ENCODE measurements at places on chromosomes 11 and 22.

- DNase-seq = peak; percentile 23
Measured at GRCh38 chr11:64100782-64101353, 65.0 kb downstream of the MACROD1 start.

- peak; percentile 29 for DNase-seq
Measured at GRCh38 chr22:35761037-35761436, 43.4 kb downstream of the APOL5 start.

DNA sequence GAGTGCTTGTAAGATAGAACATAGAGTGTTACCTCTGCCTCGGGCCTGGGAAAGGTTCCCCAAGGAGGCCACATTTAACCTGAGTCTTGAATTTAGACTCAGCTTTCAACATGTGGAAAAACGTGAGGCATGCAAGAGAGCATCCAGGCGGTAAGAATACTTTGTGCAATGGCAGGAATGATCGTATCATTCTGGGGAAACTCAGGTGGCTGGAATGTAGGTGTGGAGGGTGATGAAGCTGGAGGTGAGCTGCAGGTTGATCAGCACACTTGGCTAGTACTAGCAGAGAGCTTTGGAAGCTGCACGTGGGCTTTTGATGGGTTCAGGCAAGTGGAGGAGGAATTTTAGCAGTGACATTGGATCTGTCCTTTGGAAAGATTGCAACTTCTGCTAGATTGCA is 270.3 kb upstream of the RAG2 start:
- DNase-seq = no peak

- no peak for DNase-seq
Measured at GRCh38 chr11:31419669-31420068, 50.0 kb downstream of the DNAJC24 start.

DNA sequence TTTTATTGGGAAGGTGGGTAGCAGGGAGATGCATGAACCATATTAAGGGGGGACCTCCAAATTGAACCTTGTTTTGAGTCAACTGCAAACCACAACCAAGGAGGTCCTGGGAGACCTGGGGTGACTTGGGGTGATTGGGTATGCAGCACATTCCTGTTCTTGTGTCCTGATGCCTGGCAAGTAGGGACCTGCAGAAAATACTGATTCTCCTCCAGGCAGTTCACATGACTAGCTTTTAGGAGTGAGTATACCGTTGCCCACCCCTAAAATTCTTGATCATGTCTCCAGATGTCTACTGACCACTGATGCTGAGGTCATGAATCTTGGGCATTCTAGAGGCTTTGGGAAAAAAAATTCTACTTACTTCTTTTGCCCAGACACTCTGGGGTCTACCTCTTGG is 6.3 kb downstream of the EHF start:
- no peak for DNase-seq

DNA sequence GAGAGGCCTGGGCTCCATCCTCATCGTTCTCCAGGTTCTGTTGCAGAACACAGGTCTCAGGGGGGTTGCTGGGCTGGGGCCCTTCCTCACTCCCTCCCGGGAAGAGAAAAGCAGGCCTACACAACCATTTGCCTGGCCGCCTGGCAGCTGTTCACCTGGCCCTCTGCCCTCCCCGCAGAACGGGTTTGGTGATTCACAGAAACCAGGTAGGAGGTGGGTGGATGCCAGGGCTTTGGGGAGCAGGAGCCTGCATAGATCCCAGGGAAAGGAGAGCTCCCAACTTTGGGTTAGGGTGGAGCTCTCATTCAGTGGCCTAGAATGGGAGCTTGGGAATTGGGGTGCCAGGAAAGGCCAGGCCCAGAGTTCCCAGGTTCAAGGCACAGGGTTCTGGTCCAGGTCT is 995 bp downstream of the TMEM134 start:
- no peak for DNase-seq

DNA sequence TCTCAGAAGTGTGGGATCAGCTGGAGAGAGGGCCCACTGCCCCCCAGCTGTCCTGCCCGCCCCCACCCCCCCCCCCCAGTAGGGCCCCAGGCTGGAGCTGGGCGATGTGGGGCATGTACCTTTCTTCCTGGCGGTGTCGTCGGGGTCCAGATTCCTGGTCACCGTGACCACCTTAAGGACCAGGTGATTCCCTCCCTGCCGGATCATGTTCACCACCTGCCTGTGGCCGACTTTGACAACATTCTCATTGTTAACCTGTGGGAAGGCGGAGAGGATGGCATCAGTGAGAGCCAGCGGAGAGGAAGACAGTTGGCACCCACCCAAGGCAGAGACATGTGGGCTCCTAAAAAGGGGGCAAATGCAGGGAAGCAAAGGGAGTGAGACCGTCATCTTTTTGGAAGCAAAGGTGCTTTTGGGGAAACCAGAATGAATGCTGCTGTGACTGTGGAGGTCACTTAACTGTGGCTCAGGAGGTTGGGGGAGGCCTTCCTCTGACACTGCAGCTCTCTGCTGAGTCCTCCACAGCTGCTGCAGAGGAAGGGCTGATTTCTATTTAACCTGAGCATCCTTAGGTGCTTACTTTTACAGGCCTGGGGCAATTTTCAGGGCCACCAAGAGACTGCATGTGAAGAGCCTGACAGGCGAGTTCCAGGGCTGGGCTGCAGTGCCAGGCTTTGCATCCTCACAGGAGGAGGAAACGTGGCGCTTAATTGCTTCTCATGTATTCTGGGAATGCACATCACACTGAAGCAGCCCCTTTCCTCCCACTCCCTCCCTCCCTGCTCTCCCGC is 104.5 kb downstream of the CTTN start:
- no peak for DNase-seq

- peak; percentile 62 for DNase-seq
Measured at GRCh38 chr11:106311531-106312230, 234.2 kb downstream of the AASDHPPT start.

GRCh38 chr11:67279589-67280340 is 9.3 kb upstream of the ANKRD13D start:
- no peak for DNase-seq

DNA sequence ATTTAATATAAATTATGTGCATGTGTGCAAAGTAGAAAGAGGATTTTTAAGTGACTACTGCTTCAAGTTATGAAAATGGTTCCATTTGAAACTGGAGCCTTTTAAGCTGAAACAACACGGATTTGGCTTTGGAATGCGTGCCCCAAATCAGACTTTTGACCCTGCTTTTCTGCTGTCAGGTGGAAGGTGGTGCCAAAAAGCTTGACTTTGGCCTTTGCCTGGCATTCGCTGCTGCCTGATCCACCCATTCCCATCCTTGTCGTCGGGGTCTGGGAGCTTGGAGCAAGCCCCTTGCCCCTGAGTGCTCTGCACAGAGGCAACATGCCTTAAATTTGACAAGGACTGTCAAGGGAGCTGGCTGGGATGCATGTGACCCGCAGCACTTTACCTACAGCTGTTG is 335.3 kb upstream of the SYN3 start:
- no peak for DNase-seq

DNA sequence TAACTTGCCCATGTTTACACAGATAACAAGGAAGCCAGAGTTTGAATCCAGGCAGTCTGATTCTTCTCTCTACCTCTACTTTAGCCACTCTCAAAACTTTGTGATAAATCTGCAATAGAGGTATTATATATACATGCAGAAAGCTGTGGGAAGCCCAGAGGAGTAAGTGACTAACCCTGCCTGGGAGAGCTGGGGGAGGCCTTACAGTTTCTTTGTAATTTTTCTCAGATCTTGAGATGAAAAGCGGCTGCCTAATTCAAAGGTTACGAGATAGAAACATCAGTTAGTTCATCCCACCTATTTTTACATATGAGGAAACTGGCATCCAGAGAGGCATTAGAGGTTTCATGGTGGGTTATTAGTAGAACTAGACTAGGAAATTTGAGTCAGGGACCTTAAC is 4.9 kb downstream of the STIM1 start:
- no peak for DNase-seq

- DNase-seq = peak; percentile 43
Measured at GRCh38 chr11:30786256-30787110, 200.3 kb upstream of the MPPED2 start.

DNA sequence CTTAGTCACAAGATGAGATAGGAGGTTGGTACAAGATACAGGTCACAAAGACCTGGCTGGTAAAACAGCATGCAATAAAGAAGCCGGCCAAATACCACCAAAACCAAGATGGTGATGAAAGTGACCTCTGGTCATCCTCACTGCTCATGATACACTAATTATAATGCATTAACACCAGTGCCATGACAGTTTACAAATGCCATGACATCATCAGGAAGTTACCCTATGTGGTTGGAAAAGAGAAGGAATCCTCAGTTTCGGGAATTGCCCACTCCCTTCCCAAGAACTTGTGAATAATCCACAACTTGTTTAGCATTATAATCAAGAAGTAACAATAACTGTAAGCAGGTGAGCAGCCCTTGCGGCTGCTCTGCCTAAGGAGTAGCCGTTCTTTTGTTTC is 408.5 kb upstream of the RAG2 start:
- no peak for DNase-seq

- DNase-seq = peak; percentile 77
Measured at GRCh38 chr11:122633219-122633829, 22.2 kb upstream of the UBASH3B start.

DNA sequence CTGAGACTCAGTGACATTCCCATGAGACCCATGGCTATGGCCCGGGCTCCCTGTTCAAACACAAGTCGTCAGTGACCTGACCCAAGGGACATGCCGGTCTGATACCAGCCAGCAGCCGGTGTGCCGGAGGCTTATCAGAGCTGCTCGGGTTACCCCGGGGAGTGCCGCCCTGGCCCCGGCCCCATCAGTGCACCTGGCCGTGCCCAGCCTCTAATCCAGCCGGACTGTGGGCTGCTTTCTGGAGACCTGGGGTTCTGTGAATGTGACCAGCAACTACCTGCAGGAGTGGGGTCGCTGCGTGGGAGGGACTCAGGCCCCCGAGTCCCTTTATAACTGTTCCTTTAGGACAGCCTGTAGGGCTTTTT is 52.7 kb downstream of the LINC01488 start:
- DNase-seq = no peak

DNA sequence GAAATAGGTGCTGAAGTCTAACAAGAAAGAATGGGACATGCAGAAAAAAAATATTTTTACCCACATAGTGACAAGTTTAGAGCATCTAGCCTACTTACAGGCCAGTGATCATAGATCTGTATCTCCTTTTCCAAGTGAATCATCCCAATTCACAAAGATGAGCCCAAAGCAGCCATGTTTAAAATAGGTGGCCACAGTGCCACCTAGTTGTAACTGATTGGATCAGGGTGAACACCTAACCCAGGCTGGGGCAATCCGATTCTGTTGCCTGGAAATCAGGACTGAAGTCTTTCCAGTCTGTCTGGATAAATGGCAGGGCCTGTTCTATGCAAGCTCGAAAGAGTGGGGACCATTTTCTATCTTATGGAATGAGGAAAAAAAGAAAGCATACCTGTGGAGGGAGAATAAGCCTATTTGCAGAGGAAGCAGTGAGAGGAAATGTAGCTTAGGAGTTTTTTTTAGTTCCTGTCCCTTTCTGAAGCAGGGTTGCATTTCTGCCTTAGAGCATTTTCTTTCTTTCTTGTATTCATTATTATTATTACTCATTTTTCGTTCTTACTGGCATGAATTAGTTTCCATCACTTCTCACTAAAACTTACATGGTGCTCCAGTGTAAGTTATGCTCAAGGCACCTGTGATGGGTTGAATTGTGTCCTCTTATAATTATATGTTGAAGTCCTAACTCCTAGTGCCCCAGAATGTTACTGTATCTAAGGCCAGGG is 113.2 kb upstream of the RAG2 start:
- no peak for DNase-seq

DNA sequence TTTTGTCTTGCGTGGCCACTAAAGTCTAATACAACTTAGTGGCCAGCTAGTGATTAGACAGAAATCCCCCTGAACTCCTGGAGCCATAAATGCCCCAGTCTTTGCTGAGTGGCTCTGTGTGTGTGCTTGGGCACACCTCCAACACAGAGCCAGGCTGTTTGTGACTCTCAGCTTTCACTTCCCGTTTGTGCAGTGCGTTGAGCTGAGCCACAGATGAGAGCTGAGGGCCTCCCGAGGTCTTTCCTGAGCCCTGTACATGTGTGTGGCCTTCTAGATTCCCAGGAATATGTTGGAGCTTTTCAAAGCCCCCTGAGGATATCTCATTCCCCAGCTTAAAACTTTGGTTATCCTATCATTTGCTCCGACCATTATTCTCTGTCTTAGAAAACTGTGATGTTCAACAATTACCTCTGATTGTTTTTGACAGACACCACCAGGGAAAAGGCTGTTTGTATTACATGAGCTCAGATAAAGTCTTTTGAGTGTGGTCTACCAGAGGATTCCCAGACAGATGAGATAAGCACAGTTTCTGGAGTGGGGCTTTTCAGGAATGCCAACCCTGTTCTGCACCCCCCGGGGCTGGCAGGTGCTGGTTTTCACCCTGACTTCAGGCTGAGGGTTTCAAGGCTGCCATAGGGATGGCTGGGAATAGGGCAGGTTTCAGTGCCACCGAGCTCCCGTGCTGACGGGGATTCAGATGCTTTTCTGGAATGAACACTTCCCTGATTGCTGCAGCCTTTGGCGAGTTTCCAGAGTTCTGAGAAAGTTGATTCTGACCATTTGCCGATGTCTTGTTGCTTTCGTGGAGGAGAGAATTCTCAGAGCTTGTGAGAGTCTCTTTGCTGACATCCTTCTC is 23.8 kb downstream of the IGHMBP2 start:
- no peak for DNase-seq

- peak; percentile 95 for DNase-seq
Measured at GRCh38 chr11:126332221-126332711, 23.2 kb upstream of the ST3GAL4 start.

GRCh38 chr11:64357904-64358535 is 942 bp upstream of the RPS6KA4 start:
- DNase-seq = no peak

GRCh38 chr11:111502611-111503010 is 9.6 kb downstream of the BTG4 start:
- no peak for DNase-seq

GRCh38 chr11:45795379-45795778 is 9.6 kb upstream of the SLC35C1 start:
- no peak for DNase-seq

DNA sequence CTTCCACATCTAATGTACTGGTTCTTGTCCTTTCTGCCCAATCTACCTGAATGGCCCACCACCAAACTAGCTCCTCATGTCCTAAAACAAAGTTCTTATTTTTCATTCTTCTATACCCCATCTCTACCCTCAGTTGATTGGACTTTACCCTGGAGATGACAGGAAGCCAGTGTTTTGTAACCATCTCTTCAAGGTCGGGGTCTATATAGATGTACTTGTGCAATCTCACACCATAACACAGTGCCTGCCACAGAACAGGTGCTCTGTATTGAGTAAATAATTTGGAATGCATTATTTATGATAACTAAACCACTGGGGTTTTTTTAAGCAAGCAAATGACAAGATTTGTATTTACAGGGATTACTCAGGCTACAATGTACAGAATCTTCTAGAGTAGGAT is 76.7 kb upstream of the FAM181B start:
- no peak for DNase-seq

DNA sequence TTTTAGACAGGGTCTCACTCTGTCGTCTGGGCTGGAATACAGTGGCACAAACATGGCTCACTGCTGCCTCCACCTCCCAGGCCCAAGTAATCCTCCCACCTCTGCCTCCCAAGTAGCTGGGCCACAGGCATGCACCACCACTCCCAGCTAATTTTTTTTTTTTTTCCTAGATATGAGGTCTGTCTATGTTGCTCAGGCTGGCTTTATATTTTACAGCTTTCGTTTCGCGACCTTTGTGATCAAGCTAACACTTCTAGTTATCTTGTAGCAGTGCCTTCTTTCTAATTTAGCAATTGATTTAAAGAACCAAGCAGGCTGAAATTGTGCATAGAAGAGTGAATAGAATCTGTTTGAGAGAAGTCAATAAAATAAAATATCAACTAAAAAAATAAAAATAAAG is 11.3 kb downstream of the CKAP5 start:
- no peak for DNase-seq

GRCh38 chr11:19746086-19746485 is 33.4 kb downstream of the NAV2 start:
- DNase-seq = no peak

Measured in AG08395 (cell line).